ENCODE measurements at places on chromosomes 11 and 22. TPM values are rescaled to one million over a fixed set of nuclear protein-coding genes. Genes with fewer than 3 reads are reported as not detected.

DNA sequence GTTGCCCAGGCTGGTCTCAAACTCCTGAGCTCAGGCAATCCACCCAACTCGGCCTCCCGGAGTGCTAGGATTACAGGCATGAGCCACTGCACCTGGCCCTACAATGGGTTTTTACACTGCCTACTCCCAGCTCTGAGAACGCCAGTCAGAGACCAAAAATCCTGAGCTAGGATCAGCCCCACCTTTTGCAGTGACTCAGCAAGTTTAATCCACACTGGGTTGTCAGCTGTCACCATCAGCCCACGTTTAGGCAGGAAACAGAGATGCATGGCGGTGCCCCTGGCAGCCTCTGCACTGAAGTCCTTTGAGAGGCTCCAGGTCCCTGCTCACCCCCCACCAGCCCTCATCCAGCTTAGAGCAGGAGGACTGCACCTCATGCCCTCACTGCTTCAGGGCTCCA lies 117.6 kb downstream of the ARHGAP8 start:
- DNase-seq, result no peak

GRCh38 chr11:19258641-19259230 lies 18.0 kb upstream of the E2F8 start:
- DNase-seq, result no peak

- no peak for DNase-seq
Observed at GRCh38 chr22:42632096-42632495, 8.3 kb downstream of the ATP5MGL start.

- no peak for DNase-seq
Observed at GRCh38 chr11:112858289-112859023, 102.8 kb upstream of the NCAM1 start.

The MUC5B gene
- total RNA-seq, result 0.48 TPM
